ENCODE measurements at places on chromosomes 5 and 9.

GRCh38 chr5:112142769-112143270, 276.3 kb downstream of the EPB41L4A start:
- DNase-seq, result no peak

GRCh38 chr5:132427281-132428146, 58.0 kb downstream of the SLC22A5 start:
- no peak for DNase-seq

GRCh38 chr5:79851391-79851863, 139.6 kb downstream of the MTX3 start:
- DNase-seq, result no peak

DNA sequence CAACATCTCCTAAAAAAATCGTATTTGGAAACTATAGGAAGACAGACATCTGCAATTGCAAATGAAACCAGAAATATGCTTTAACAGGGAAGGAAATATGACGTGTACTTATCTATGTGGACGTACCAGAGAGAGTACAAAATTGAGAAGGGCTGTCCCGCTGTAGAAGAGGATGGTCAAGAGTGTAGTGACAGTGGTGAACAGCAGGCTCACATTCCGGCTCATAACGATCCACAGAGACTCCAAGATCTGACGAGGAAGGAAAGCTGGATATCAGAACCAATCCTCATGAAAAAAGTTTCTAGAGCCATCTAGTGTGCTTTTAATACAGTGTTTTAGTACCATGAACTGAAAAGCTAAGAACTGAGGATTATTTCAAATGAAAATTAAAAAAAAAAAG, 37.1 kb upstream of the CTNNAL1 start:
- no peak for DNase-seq

GRCh38 chr5:168404365-168404764, 81.9 kb upstream of the RARS1 start:
- DNase-seq, result no peak

GRCh38 chr5:149215478-149216090, 56.1 kb upstream of the AFAP1L1 start:
- no peak for DNase-seq

- no peak for DNase-seq
These were observed 42.8 kb downstream of the TIMD4 start for GRCh38 chr5:156920042-156920860.

GRCh38 chr9:72509635-72510034, 11.8 kb upstream of the TMC1 start:
- DNase-seq, result no peak

DNA sequence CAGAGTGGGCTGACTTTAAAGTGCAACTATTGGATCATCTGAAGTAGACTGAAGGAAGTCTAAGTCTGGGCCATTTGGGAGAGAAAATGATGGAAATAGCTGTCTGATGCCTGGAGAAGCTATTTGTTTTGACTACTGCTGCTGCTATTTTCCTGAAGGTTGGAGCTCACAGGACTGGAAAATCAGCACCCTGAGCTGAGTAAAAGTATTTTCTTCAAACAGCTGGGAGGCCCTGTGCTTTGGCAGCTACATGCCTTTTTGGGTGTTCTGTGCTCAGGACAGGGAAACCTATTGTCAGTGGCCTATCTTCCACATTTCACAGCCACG, 302.6 kb downstream of the ENC1 start:
- no peak for DNase-seq

- no peak for DNase-seq
These were observed 98.8 kb upstream of the NR4A3 start for GRCh38 chr9:99722877-99723276.

GRCh38 chr9:76707510-76707909, 56.7 kb upstream of the PCA3 start:
- no peak for DNase-seq

DNA sequence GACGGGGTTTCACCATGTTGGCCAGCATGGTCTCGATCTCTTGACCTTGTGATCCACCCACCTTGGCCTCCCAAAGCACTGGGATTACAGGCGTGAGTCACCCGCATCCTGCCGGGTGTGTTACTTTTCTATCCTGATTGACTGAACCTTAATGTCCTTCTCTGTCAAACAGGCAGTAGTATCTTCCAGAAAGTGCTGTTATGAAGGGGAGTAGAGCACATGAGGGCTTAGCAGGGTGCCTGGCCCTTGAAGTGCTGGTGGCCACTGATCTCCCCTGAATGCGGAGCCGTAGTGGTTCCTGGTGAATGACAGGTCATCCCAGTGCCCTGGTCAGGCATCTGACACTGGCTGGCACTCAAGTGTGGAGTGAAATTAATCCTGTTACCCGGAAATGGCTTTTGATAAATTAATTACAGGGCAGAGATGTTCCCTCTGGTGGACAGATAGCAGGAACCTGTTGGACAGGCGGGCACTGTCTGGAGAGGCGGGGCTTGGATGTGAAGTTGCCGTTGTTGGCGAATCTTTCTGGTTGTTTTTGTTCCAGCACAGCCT, 28.4 kb downstream of the PRRC2B start:
- DNase-seq, result no peak

- no peak for DNase-seq
These were observed 94.6 kb upstream of the RASGRF2 start for GRCh38 chr5:80865551-80865950.

DNA sequence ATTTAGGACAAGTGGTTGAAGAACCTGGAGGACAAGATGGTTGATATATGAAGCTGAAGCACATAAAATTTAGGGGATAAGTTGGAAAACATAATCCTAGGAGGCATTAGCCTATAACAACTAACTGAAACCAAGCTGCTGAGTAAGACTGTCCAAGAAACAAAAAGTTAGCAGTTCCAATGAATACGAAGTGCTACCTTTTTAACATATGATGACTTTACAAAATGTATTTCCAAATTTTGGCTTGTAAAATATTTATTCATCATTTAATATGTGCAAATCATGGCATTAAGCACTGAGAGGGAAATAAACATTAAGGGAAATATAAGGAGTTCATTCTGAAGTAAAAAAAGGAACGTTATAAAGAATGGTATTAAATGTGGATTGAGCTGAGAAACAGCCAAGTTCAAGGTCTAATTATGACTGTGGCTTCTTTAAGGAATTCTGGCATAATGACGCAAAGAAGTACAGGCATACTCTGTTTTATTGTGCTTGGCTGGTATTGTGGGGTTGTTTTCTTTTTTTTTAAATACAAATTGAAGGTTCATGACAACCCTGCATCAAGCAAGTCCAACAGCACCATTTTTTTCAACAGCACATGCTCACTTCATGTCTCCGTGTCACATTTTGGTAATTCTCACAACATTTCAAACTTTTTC, 7.7 kb downstream of the RAPGEF6 start:
- no peak for DNase-seq

DNA sequence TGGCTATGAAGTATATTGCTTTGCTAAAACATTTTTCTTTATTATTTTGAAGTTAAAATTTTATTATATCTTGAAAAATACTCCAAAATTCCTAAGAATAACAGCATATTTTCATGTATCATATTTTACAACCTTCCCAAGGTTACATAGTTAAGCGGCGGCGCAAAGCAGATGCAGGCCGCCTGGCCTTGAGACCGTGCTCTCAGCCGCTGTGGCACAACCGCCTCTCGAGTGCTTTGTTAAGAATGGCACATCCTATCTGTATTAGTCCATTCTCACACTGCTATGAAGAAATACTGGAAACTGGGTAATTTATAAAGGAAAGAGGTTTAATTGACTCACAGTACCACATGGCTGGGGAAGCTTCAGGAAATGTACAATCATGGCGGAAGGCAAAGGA, 228.8 kb downstream of the ARRDC3 start:
- DNase-seq, result no peak

Data from SIG-M5 (cell line).